Activated T-helper 1 cell treated with Interleukin-2 at 50 U/mL for 16 hours (primary cell): ENCODE measurements at places on chromosomes 7 and 10.
A peak's percentile ranks its signal among the peaks of the same experiment; 100 is the strongest.

DNA sequence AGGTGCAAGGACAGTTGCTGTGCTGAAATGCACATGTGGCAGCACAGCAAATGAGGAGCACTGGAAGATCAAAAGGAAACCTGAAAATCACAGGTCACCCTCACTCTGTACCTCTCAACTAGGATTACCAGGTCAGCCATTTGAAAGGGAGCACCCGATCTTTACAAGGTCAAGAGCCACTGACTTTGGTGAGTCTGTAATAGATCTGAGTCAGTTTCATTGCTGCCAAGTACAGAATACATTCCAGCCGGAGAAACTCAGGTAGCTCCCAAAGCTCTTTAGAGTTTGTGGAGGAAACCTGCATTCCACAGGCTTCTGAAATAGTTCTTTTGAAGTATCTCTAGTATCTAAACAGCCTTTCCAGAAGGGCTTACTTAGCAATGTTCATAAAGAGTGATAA, 217.5 kb downstream of the SNX13 start:
- DNase-seq, result no peak

- no peak for DNase-seq
These were observed 31.5 kb downstream of the FGFR2 start for GRCh38 chr10:121566755-121567154.

DNA sequence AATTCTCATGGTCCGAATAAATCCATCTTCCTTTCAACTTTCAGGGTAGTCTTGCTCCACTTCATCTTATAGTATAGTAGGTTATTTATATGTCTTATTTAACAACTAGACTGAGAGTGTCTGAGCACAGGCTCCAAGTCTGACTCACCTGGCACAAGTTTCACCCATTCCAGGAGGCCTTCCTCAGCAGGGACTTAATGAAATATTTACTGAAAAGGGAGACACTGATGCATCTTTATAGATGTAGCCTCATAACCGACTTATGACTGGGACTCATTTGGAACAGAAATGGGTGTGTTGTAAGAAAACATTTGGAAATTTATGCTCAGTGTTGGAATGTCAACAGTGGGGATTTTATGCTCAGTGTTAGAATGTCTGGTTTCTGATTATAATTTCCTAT, 59.9 kb downstream of the CH25H start:
- DNase-seq, result no peak

GRCh38 chr10:38127812-38128211, 33.7 kb downstream of the ZNF37A start:
- DNase-seq, result no peak

GRCh38 chr7:84949501-84949900, 237.4 kb downstream of the SEMA3D start:
- no peak for DNase-seq

DNA sequence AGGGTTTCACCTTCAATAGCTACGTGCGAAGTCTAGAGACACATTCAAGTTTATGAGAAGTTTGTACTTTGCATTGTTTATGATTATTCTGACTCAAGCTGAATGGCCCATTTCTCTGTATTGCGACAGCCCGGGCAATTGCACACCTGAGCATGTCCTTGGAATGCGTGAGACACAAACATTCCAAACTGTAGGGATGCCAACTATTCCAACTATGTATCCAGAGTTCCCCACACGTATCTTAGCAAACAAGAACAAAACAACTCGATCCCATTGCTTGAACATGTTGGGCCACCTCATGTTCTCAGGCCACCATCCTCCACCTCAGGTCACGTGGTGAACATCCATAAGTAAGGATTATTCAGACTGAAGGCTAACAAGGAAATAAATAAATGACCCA, 51.4 kb upstream of the EGFR start:
- no peak for DNase-seq

- DNase-seq, result no peak
These were observed 56.6 kb upstream of the LAMB1 start for GRCh38 chr7:108059526-108059925.

GRCh38 chr10:100446130-100446761, 16.6 kb upstream of the WNT8B start:
- DNase-seq, result no peak

DNA sequence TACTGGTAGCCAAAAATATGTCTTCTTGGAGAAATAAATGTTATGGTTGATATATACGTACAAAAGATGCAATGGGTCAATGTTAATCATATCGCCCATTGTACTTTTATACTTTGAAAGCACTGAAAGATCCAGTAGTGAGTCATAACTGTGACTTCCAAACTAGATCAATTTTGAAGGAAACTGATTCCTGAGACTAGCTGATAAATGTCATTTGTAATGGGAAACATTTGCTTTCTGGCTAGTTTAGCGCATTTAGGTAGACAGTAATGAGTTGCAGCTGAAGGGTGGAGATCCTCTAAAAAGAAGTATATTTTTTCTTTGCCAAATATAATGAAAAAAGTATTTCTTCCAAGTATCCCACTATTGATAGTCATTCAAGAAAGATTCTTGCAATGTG, 53.5 kb upstream of the ARHGAP21 start:
- no peak for DNase-seq

DNA sequence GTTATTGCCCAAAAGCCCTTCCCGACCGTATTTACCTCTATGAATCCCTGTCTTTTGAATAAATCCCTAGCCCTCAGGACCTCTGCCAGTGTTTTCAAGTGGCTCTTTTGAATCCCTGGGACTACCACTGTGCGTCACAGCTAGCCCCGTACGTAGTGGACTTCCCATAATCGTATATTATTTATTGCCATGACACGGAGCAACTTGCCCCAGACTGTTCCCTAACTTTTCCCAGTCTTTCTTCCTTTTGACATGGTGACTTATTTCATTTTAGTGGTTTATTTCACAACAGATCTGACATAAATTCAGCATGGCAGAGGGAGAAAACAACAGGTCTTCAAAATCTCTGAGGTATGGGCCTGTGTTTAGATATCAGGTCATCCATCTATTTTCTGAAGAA, 318.6 kb upstream of the KLF6 start:
- DNase-seq, result no peak

- DNase-seq, result no peak
These were observed 154.1 kb downstream of the NRP1 start for GRCh38 chr10:33180390-33180789.

DNA sequence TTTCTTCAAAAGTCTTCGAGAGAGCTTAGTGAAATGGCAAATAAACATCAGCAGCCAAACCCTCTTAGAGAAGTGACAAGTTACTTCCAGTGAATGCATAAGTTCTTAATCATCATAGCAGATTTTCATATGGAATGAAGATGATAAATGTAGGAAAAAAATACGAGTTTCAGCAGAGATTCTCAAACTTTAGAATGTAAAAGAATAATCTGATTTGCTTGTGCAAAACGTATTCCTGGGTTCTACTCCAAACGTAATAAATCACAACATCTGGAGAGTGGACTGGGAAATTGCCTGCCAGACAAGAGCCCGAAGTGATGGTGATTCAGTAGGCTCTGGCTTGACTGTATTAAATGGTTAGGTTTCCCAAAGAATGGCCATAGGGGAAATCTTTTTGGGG, 62.2 kb downstream of the AKR1E2 start:
- no peak for DNase-seq

DNA sequence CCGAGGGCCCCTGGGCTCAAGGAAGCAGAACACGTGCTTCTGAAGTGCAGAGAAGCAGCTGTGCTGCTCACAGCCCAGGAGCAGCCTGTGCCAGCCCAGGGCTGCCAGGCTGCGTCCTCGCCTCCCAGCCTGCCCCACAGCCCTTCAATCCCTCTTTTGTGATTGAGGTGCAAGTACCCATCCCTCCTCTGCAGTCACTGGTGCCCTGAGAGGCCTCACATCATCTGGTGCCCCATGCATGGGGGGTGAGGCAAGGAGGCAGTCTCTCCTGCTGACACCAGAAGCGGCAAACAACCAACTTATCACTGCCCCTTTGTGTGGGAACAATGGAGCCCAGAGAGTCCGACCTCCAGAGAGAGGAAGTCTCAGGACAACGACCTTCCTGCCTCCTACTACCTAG, 49.8 kb upstream of the FGFR2 start:
- DNase-seq, result no peak

DNA sequence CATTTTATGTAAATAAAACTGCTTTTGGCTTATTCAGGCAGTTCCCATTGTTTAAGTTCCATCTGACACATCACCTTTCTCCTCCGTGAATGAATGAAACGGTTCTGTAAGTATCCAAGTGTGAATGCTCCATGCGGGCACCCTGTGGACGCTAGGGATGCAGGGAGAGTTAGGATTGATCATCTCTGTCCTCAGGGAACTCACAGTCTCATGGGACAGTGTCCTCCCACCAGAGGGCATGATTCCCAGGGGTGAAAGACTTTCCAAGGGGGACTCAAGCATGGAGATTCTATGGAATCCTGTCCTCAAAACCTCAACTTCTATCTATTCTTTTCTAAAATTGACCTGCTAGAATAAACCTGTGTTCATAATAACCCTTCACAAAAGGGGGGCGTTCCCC, 98.8 kb downstream of the HECW1 start:
- no peak for DNase-seq

- no peak for DNase-seq
These were observed 20.9 kb upstream of the ZNF12 start for GRCh38 chr7:6727663-6728062.

- DNase-seq, result no peak
These were observed 246.3 kb upstream of the VWC2 start for GRCh38 chr7:49527182-49527581.

- DNase-seq, result peak; percentile 50
These were observed 158.8 kb downstream of the SH3PXD2A start for GRCh38 chr10:103696411-103697145.

GRCh38 chr7:44063547-44063893, 1.8 kb downstream of the PGAM2 start:
- DNase-seq, result no peak

- DNase-seq, result peak; percentile 10
These were observed 1.4 kb downstream of the RHEB start for GRCh38 chr7:151518105-151518946.

DNA sequence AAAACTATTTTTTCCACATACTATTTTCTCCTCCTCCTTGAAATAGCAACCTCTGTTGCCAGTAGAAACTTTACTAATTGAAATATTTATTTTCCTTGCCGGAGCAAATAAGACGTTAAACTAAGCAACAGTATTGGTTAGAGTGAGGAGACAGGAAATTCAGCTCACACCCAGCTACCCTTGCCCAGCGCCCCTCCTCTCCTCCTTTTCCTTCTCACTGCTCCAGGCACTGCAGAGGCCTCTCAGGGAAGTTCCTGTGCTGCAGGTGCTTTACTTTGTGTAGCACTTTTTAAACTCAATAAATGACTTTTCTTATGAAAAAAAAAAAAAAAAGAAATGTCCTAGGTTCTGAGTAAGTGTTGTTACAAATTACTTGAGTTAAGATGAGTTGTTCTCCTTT, 134.0 kb downstream of the SEMA3E start:
- DNase-seq, result no peak

DNA sequence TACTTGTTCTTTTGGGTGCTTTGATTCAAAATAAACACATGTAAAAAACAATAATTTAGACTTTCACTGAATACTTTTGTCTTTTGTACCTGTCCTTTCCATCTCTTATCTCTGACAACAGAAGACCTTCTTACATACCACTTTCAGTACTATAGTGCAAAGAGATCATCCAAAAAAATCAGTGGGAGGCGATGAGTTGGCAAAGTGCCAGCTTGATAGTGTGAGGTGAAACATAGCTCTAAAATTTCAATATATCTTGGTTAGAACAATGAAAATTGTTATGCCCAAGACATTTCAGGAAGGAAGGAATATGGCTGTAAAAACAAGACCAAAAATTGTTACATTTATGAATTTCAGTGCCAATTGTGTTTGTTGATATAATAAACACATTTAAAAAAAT, 390.2 kb upstream of the COBL start:
- DNase-seq, result no peak

GRCh38 chr10:23433701-23434100, 5.2 kb upstream of the OTUD1 start:
- no peak for DNase-seq

GRCh38 chr7:139808427-139808826, 20.6 kb upstream of the TBXAS1 start:
- no peak for DNase-seq

DNA sequence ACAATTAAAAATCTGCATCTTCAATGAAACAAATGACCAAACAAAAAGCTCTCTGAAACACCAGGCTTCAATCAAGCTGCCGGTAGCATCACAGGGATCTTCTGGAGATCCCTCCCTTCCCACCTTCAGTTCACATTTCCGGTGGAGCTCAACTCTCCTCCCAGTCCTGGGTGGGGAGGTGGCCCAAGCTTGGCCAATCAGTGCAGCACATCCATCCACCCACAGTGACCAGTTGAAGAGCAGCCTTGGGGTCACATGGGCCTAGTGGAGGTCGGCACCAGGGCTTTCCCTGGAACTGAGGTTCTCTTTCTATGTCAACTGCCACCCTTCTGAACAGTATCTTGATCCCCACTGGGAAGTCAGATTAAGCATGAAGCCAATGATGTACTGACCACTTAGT, 620.1 kb upstream of the MGMT start:
- no peak for DNase-seq

DNA sequence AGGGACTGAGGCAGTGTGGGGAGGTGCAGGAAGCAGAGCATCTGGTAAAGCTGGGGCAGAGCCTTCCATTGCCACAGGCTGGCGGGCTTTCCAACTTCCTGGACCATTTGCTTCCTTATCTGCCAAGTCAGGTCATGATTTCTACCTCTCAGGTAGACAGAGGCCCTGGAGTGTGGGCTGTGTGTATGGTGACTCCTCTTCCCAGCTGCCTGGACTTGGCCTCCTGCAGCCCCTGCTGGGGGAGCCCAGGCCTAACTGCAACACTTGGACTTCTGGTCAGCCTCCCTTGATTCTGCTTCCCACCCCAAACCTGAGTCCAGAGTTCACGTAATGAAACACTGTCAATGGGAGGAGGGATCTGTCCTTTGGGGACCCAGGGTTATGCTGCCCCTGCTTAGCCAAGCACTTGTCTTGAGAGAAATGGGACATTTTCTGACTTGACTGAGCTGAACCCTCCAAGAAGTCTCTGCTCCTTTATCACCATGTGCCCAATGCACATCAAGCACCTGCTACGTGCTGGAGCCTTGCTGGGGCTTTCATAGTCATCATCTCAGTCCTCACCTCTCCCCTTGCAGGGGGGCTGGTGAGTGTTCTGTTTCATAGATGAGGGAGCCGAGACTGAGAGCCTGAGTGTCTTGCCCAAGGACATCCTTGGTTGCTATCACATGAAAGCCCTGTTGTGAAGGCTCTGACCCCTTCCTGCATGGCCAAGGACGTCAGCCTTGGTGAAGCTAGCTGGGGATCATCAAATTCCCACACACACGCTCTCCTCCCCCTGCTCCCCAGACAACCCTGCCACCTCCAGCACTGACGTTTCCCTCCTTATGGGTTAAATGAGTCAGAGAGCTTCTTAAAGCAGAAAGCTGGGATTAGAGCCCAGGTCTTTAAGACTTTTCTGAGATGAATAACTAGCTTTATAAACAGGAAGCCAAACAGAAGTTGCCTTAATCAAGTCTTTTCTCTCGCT, 3.4 kb downstream of the CLEC2L start:
- DNase-seq, result no peak

DNA sequence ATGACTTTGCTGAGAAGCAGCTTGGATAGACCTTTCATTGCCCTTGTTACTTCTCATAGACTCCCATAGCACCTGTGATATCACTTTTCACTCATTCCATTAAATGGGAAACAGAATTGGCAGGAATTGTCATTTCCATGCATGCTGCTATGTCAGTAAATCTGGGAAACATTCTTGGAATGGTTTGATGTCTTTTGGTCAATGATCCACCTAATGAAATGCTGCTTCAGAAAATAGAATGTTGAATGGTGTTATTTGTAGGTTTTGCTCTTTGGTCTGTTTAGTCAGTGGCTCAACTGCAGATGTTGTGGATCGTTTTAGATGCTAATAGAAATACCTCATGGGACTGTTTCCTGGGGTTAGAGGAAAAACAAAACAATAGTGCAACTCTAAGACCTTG, 127.8 kb downstream of the PLPP4 start:
- DNase-seq, result no peak

- DNase-seq, result no peak
These were observed 13.0 kb upstream of the PFKP start for GRCh38 chr10:3054183-3054850.
